SHP77 (cell line): ENCODE measurements at places on chromosomes 3 and 15.

DNA sequence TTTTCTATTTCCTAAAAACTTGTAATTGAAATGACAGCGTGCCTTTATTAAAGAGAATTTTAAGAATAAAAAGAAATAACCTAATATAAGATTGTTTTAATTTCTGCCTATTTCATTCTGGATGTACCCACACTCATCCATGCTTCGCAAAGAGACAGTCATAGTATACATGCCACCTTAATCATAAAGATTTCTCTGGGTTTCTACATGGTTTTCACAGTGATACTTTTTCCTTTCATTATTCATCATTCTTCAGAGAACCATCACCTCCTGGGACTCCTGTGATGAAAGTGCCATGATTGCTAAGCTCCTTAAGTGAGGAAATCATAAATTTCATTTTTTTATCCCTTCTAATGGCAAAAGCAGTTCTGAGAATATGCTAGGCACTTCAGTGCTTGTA is 4.3 kb upstream of the CCR8 start:
- DNase-seq, result no peak

- DNase-seq, result no peak
Measured at GRCh38 chr15:93048759-93049161, 40.3 kb downstream of the RGMA start.

GRCh38 chr3:23889386-23889785 is 27.4 kb downstream of the NKIRAS1 start:
- no peak for DNase-seq

DNA sequence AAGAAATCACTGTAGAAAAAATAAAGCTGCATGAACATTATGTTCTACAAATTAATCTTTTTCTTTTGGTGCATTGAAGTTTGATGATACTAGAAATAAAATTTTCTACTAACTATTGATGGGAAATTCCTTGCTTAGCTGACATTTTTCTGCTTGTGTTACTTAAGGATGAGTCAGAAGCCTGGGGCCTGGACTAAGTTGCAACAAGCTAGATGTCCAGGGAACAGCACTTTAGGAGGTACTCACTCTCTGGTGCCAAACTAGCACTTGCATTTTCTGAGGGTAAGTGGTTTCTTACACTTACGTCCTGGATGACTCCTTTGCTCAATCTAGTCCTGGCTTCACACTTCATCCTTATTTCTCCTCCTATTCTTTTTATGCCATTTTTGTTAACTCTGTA is 945.1 kb downstream of the IGSF11 start:
- DNase-seq, result no peak

DNA sequence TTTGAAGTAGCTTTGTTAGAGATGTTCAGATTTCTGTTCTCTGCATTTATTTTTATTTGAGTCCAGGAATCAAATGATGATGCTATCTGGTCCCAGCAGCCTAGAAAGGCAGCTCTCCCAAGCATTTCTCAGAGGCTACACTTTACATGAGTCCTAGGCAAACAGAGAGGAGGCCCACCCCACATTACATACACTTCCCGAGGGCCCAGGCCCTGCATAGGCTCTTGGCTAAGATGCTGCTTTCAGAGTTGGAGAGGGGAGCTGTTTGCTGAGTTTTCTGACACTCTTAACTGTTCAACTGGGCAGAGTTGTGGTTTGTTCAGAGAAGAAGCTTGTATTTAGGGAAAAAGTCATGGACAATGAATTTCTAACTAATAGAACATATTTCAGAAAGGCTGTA is 117.9 kb upstream of the RGMA start:
- DNase-seq, result no peak
